ENCODE measurements at places on chromosomes 5 and 9. TPM values are rescaled to one million over a fixed set of nuclear protein-coding genes. Genes with fewer than 3 reads are reported as not detected.

- DNase-seq: no peak
Measured at GRCh38 chr9:8616414-8616813, 816.8 kb upstream of the DMAC1 start.

- no peak for DNase-seq
Measured at GRCh38 chr9:90325913-90326653, 316.5 kb downstream of the DIRAS2 start.

- DNase-seq: no peak
Measured at GRCh38 chr9:137484551-137485315, 25.6 kb upstream of the NSMF start.

DNA sequence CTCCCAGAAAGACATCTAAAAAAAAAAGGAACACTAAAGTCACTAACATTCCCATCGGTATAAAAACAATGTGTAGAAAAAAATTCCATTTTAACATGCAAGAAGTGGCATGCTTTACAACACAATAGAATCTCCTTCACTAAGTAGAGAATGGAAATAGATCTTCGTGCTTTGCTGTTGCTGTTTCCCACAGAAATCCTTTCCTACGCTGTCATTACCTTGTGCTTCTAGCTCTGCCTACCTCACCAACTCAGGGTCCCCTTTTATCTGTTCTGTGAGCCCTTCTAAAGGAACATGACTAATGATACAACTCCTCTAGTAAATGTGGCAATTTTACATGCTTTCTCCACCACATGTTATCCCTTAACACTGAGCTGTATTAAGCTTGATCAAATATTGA is 202.9 kb downstream of the MCTP1 start:
- DNase-seq: no peak

GRCh38 chr9:89153232-89154017 is 25.2 kb downstream of the SHC3 start:
- peak; percentile 30 for DNase-seq

GRCh38 chr9:32986971-32987370 is 14.5 kb downstream of the APTX start:
- no peak for DNase-seq

Gene PCSK1
- not detected for total RNA-seq

GRCh38 chr5:177443144-177443983 is 3.2 kb upstream of the PRR7 start:
- DNase-seq: no peak

Gene SPINK7
- not detected for total RNA-seq

- no peak for DNase-seq
Measured at GRCh38 chr5:134001938-134002731, 2.6 kb downstream of the VDAC1 start.

- no peak for DNase-seq
Measured at GRCh38 chr5:80516826-80517225, 28.9 kb downstream of the FAM151B start.
